ENCODE measurements at places on chromosomes 16 and 17.

GRCh38 chr17:6019959-6020358, 50.2 kb upstream of the WSCD1 start:
- peak; percentile 12 for DNase-seq

DNA sequence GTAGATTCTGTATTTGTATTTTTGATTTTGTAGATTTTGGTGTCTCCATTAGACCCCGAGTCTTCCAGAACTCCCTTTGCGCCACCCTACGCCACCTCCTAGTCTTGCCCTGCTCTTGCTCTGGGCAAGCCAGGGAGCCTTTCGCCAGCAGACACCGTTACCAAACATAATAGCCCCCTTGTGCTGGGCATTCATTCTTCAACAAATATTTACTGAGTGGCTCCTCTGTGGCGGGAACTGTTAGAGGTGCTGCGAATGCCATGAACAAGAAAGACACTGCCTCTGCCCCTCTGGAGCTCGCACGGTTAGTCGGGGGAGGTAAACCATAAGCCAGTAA, 841 bp upstream of the GPT2 start:
- no peak for DNase-seq

- DNase-seq = no peak
Measured at GRCh38 chr17:14332331-14332730, 31.4 kb downstream of the HS3ST3B1 start.

GRCh38 chr17:8892338-8892690, 24.8 kb upstream of the PIK3R6 start:
- DNase-seq = no peak

DNA sequence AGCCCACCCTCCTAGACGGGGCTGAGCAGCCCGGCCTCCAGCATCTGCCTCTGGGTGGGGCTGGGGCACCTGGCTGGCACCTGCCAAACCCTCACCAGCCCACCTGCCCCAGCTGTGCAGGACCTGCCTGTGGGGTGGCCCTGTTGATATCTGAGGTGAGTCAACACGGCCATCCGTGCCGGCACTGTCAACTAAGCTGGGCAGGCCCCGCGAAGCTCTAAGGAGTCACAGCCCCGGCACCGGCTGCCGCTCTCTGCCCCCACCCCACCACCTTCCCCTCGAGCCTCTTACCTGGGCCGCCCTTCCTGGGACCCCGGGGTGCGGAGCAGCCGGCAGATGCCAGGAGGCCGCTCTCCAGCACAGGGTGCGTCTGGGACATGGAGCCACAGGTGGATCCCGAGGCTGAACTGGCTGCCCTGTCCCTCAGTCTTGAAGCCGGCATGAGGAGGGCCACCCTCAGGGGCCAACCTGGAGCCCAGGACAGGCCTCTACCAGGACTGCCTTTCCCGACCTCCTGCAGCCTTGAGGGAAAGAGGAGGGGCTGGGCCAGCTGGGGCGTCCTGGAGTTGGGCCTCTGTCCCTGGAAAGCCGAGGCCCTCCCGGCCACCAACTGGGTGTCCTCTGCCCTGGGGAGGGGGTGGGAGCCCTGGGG, 515 bp downstream of the CBFA2T3 start:
- peak; percentile 29 for DNase-seq

DNA sequence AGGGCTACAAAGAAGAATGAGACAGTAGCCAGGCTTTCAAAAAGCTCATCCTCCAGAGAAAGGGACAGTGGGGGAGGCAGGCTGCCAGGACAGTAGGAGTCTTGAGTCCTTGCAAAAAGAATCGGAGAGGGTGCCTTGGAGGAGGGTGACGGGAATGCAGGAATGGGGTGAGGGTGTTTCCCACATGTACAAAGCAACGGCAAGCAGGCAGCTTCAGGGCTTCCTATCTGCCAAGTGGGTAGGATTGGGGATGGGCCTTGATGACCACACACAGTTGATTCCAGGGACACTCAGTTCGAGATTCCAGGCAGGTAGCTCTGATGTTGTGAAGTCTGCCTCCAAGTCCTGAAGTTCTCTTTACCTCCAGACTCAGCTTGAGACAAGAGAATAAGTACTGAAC, 54.4 kb downstream of the C17orf67 start:
- no peak for DNase-seq

- no peak for DNase-seq
Measured at GRCh38 chr16:28923231-28923587, 1.8 kb downstream of the RABEP2 start.

GRCh38 chr17:45135978-45136791, 698 bp downstream of the ACBD4 start:
- DNase-seq = peak; percentile 33

- peak; percentile 64 for DNase-seq
Measured at GRCh38 chr17:1491443-1492248, 840 bp downstream of the MYO1C start.

GRCh38 chr16:10519929-10520868, 60.2 kb downstream of the EMP2 start:
- DNase-seq = no peak

GRCh38 chr16:9384141-9384540, 292.7 kb downstream of the HAPSTR1 start:
- no peak for DNase-seq

DNA sequence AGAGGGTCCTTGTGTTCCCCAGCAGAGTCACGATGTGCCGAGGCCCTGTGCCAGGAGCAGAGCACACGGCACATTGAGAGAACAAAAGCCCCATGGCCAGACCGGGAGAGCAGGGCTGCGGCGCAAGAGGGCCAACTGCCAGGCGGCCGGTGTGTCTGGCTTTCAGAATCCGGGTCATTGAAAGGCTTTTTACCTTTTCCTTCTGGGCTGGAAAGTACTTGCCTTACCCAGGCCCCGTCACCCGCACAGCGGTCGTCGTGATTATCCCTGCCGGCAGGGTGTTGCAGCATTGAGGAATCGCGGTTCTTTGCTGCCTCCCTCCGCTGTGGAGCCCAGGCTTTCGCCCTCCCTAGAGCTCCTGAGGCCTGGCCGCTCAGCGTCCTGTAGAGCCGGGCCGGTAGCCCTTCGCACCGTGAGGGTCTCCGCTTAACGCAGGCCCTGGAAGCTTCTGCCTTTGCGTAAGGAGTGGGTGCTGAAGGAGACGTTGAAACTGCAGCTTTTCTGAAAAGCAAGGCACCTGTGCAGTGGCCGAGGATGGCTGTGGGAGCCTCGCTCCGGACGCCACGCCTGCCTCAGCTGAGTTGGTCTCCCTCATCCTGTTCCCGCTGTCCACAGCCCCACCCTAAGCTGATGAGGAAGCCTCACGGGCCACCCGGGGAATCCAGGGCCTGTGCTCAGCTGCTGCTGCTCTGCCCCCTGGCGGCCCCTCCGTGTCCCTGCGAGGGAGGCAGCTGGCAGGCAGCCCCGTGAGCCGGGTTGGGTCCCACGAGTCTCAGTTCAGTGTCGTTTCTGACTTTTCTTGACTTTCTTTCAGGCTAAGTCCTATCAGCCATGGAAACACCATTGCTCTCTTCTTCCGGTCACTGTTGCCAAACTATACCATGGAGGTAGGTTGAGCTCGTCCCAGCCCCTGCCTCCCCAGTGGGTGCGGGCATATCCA, 8.6 kb upstream of the MC1R start:
- peak; percentile 83 for DNase-seq

DNA sequence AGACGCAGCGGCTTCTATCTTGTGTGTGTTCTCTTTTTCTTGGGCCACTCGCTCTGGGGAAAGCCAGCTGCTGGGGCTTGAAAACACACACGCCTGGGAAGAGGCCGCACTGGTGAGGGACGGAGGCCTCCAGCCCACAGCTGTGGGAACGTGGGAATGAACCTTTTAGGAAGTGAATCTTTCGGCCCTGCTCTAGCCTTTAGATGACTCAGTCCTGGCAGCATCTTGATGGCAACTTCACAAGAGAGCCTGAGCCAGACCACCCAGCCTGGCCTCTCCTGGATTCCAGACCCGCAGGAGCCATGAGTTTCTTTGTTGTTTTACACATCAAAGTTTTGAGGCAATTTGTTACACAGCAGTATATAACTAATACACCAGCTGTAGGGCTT, 2.2 kb upstream of the PDPK1 start:
- DNase-seq = no peak

DNA sequence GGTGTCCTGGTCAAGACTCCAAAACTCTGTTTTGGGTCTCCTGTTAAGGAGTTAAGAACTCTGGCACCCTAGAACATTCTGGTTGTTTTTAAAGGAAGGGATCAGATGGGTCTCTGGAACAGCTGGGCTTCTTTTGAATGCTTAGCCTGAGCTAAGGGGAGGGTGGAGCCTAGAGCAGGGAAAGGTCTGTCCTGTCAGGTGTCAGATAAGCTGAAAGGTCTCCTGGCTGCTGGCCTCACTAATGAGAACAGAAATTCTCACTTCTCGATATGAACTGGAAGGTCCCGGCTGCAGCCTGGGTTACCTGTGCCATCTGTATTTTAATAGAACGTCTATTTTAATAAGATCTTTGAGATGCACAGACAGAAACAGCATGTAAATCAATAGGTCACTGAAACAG, 69.0 kb downstream of the RAP1GAP2 start:
- no peak for DNase-seq

DNA sequence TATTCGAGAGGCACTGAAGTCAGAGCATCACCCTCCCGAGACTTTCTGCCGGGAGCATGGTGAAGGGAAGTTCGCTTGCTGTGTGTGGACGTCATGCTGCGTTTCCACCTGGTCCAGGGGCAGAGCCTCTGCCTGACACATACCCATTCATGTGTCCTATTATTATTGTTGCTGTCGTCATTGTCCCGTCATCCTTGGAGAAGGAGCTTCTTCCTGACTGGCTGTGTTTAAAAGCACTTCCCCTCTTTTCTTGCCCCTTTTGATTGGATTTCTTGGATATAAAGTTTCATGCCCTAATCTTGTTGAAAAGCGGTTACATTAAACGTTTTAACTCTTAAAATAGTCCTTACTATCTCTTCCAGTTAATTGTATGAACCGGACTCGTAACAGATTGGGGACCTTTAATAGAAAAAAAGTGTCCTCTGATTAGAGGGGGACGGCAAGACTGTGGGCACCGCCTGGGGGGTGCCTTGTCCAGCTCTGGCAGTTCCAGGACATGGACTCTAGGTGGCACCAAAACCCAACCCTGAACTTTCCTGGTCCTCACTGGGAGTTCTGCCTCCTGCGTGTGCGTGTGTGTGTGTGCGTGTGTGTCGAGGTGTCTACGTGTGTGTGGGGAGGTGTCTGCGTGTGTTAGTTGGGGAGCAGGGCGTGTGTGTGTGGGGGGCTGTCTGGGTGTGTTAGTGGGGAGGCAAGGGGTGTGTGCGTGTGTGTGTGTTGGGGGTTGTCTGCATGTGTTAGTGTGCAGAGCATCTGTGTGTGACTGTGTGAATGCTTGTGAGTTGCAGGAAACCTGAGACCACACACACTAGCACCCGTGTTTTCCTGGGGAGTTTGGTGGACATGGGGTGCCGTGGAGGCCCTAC, 133.3 kb upstream of the CIBAR2 start:
- peak; percentile 70 for DNase-seq

GRCh38 chr17:27946513-27946912, 53.3 kb upstream of the LYRM9 start:
- no peak for DNase-seq
